Osteoblast (primary cell): ENCODE measurements at places on chromosomes 3 and 15. TPM values are rescaled to one million over a fixed set of nuclear protein-coding genes. Genes with fewer than 3 reads are reported as not detected.

GRCh38 chr3:148923592-148923991 is 58.5 kb downstream of the CPA3 start:
- no peak for DNase-seq

- DNase-seq, result no peak
These were observed 632 bp downstream of the MTHFS start for GRCh38 chr15:79896131-79896633.

- DNase-seq, result no peak
These were observed 83.7 kb upstream of the WDR72 start for GRCh38 chr15:53843166-53843565.

- no peak for DNase-seq
These were observed 78.8 kb downstream of the IL5RA start for GRCh38 chr3:3031326-3031725.

DNA sequence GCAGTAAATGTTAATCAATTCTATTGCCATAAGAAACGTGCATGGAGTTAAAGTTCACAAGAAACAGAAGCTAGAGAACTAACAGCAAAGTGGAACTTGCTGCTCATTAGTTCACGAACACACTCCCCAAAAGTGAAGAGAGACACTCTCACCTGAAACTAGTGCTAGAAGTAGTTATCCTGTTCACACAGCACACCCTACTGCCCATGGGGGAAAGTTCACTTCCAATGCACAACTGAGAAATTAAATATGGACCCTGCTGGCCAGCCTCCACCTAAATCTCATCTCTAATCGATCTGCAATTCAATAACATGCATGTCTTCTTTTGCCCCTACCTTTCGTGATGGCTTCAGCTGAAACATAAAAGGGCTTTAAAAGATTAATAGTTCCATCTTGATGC is 39.4 kb upstream of the FRMD4B start:
- DNase-seq, result no peak

GRCh38 chr3:195708061-195708460 is 12.7 kb upstream of the MUC20 start:
- DNase-seq, result no peak

DNA sequence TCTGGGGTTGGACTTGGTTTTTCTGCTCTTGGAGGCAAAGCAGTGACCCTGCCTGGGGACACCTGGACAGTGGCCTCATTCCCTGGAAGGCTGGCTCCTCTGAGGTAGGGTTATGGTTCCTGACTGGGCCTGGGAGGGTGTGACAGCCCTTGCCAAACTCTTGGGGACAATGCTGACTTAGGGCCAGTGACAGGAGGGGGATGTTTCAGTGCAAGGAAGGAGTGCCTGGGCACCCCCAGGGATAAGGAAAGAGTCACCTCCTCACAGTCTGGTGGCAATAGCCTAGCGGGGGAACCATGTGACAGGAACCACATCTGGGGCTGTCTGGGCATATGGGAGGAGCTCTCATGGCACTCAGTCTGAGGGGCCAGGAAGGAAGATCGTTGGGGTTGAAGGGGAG is 91.8 kb downstream of the ABHD5 start:
- DNase-seq, result no peak

Gene GOLGA8B
- total RNA-seq, result 35.9 and 57.2 TPM in 2 replicates

Gene COLQ
- total RNA-seq, result 1.4 and 1.5 TPM in 2 replicates

DNA sequence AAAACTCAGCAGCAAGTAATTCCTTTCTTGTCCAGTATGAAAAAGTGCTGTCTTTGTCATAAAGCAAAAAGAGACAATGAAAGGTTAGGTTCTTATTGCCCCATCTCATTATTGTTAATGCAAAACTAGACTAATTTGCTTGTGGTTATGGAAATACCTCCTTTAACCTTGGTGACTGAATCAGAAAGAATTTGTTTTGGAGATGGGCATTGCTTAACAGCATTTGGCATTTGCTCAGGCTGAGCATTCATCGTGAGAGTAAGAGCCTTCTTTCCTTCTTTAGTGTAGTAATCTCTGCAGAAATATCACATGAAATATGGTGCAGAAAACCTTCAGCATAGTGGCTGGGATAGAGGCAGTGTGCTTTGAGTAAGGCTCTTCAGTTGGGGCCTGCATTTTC is 103.1 kb downstream of the CNTN6 start:
- no peak for DNase-seq

- DNase-seq, result peak; percentile 79
These were observed 79.5 kb downstream of the CHRD start for GRCh38 chr3:184459355-184459754.

Gene CLSTN2
- total RNA-seq, result under 0.01 TPM in 2 replicates

- peak; percentile 94 for DNase-seq
These were observed at the start of gene CLDN1 for GRCh38 chr3:190321789-190322603. Gene CLDN1 (minus strand): TSS chr3:190322446. CDS start chr3:190322206, 240 bp downstream.

Gene UBL7
- 39.8 and 41.3 TPM in 2 replicates for total RNA-seq

Gene NKIRAS1
- 11.9 and 14.7 TPM in 2 replicates for total RNA-seq

GRCh38 chr3:107752202-107752990 is 229.6 kb downstream of the BBX start:
- no peak for DNase-seq

GRCh38 chr3:151434151-151434890 is 26.5 kb downstream of the IGSF10 start:
- DNase-seq, result peak; percentile 92

GRCh38 chr3:192371870-192372400 is 355.4 kb downstream of the FGF12 start:
- DNase-seq, result no peak

- DNase-seq, result peak; percentile 27
These were observed 12.8 kb downstream of the ATP2B2 start for GRCh38 chr3:10492364-10493201.

DNA sequence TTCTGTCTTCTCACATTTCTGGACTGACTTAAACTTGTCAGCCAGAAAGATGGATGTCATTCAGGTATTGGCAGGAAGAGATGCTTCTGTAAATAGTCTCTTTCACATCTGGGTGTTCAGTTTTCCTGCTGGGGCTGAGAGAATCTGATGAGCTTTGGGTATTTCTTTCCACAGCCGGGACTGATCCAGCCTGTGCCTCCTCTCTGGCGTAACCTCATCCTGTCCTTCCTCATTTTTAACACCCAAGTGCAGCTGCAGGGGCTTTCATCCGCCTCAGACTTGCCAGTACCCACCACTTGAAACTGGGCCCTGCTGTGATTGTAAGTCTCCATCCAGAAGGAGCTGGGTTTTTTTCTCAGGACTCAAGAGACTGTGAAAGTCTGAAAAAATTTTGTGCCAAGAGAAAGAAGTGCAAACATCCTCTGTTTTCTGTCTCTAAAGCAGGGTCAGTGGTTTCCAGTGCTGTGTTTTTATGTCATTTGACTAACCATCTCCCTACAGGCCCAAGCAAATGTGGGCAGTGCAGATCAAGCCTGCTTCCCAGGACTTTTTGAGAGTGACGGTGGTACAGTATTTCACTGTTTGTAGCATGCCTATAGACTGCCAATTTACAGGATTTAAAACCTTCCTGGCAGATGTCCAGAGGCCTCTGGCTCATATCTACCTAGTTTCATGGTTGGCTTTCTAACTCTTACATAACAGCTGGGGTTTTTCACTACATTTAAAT is 342.7 kb downstream of the PTPRG start:
- peak; percentile 56 for DNase-seq

GRCh38 chr3:104180906-104181305 is 1185.8 kb upstream of the ALCAM start:
- DNase-seq, result peak; percentile 21

- DNase-seq, result no peak
These were observed 7.7 kb upstream of the FGD5 start for GRCh38 chr3:14810801-14811661.

GRCh38 chr3:145807990-145808389 is 353.0 kb downstream of the PLOD2 start:
- DNase-seq, result no peak

GRCh38 chr3:12143949-12144504 is 14.7 kb downstream of the TIMP4 start:
- DNase-seq, result peak; percentile 91

DNA sequence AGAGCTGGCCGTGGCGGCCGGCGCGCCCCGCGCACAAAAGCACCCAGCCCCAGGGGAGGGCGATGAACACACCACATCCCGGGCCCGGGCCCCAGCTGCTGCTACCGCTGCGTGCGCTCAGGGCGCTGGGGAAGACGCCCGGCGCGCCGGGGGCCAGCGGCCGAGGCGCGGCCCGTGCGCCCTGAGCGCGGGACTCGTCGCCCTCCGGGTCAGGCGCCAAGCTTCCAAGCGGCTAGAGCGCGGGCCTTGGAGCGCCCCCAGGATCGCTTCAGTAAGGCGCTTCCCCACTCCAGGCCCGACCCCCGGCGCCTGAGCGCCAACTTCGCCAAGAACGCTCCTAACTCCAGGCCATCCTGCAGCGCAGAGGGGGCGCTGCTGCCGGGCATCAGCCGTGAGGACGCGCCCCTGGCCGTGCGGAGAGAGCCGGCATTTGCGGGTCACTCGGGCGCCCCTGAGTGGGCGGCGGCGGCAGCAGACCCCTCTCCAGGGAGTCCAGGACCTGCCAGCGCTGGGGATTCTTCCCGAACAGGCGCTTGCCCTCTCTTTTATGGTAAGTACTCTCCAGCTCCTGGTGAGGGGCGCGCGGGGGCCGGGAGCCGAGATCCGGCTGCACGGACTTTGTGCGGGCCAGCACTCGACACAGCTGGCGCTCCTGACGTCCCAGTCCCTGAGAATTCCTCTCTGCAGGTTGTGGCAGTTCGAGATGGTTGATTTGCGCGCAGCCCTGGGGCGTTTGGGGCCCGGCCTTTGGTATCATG is 475 bp downstream of the SPSB4 start:
- DNase-seq, result peak; percentile 87

- DNase-seq, result no peak
These were observed 58.2 kb upstream of the TP63 start for GRCh38 chr3:189573004-189573403.

Gene PLIN1
- total RNA-seq, result under 0.01 TPM in 1 of 2 replicates, not detected in the other

Gene SHF
- 3.3 and 4.1 TPM in 2 replicates for total RNA-seq

GRCh38 chr15:52093167-52093538 is 19.4 kb downstream of the BCL2L10 start:
- DNase-seq, result no peak
